ENCODE measurements at places on chromosomes 1 and 21.

DNA sequence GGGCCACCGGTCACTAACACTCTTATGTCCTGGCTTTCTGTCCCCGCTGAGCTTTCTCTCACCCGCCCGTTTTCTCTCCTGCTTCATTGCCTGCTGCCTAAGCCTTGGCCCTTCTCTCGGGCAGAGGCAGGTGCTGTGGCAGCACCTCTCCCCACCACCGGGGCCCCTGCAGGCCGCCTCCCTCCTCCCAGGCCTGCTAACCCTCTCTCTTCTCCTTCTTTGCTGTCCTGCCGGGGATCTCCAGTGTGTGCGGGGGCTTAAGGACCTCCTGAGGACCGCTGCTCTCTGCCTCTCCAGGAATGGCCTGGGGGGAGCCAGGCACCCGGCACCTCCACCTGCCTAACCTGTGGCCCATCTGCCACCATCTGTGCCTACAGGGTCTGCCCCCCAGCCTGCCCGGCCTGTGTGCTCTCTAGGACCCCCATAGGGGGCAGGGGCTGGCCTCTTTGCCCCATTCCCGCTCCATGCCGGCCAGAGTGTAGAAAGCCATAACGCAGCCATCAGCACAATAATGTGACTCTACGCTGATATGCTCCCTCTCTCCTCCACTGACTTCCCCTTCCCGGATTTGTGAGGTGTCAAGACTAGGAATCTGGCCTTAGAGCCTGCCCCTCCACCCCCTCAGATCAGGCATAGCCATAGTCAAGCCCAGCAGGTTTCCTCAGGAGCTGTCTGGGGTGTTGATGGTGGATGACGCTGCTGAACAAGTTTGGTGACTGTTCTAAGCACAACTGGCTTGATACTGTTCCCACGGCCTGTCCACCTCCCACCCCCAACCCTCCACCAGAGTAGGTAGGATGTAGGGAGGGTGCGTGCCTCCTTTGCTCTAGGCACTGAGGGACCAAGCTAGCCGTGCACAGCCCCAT is 6.1 kb upstream of the SFN start:
- DNase-seq: no peak

DNA sequence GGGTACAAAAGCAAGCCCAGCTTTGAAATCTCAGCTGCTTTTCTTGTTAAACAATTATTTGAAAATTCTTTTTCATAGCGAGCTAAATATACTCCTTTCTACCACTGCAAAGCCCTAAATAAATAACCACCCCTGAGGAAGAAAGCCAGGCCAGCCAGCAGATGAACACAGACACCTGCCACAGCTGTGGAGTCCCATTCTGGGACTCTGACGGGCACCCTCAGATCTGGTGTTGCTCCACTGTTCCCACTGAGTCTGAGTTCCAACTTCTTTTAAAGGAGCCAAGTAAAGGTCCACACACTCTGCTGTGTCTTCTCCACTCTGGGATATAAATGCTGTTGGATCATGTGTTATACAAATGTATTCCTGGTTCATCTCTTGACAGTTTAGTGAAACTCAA is 77.6 kb upstream of the COA6 start:
- no peak for DNase-seq

DNA sequence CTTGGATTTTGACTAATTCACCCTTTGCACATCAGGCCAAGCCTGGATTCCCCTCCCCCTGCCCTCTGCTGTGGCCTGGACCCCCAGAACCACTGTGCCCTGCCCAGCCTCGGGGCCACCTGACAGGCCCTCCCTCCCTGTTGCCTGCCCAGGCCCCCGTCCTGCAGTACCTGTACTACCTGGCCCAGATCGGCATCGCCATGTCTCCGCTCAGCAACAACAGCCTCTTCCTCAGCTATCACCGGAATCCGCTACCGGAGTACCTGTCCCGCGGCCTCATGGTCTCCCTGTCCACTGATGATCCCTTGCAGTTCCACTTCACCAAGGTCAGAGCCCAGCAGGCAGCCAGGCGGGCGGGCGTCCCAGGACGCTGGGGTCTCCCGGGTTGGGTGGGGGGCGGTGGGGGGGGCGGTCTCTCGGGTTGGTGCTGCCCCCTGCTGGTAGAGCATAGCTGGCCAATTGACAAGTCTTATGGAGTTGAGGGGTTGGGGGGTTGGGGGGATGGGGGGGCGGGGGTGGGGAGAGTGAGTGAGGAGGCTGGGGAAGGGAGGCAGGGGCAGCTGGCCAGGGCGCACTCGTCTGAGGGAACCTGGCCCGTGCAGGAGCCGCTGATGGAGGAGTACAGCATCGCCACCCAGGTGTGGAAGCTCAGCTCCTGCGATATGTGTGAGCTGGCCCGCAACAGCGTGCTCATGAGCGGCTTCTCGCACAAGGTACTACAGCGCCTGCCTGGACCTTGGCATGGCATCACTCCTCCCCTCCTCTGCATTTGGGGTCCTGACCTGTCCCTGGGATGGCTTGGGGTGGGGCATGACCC is 10.7 kb downstream of the AMPD2 start:
- no peak for DNase-seq

- DNase-seq: no peak
These were observed 940.6 kb downstream of the TTLL7 start for GRCh38 chr1:83058327-83058726.

- DNase-seq: no peak
These were observed 492.3 kb downstream of the MRPL39 start for GRCh38 chr21:25115021-25115420.

DNA sequence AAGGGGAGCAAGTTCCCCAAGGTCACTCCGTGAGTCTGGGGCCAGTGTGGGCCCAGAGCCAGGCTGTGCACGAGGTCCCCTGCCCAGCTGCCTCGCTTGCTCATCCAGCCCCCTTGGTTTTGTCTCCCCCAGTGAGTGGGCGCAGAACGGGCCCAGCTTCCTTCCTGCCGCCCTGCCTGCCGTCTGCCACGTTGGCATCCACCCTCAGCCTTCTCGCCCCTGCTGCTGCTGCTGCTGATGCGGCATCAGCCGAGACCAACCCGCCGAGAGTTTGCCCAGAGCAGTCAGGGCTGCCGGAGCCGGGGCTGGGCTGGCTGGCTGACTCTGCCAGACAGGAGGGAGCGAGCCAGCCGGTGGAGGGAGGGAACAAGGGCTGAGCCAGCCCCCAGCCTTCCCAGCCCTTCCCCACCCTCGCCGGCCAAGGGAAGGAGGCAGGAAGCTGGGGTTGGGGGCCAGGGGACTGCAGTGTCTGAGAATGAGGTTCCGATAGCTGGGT is 31.4 kb upstream of the WASF2 start:
- DNase-seq: peak; percentile 26

DNA sequence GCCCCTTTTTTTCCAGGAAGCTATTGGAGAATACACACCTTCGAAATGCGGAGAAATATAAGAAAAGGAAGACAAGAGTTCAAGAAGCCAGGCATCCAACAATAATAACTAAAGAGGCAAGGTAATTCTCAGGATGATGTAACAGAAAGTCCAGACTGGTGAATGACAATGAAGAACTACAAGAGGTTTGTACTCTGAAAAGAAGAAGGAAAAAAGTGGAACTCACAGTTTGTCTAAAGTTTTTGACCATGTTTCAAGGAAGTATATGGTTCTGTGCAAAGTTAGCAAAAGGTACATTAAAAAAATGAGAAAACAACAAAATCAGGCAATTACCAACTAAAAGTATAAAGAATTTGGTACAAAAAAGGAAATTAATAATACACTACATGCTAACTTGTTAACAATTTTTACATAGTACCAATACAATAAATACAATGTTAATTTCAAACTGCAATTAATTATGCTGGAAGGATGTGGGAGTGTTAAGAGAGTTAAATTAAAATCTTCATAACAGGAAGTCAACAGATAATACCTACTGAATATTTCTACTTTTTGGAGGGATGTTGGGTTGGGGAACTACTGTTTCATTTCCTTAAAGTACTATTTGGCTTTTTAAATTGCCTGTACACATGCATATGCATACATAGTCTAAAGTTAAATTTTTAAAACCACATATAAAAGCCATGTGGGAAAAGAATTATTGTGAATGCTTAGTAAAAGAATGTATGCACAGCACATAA is 12.9 kb upstream of the CD55 start:
- DNase-seq: no peak

DNA sequence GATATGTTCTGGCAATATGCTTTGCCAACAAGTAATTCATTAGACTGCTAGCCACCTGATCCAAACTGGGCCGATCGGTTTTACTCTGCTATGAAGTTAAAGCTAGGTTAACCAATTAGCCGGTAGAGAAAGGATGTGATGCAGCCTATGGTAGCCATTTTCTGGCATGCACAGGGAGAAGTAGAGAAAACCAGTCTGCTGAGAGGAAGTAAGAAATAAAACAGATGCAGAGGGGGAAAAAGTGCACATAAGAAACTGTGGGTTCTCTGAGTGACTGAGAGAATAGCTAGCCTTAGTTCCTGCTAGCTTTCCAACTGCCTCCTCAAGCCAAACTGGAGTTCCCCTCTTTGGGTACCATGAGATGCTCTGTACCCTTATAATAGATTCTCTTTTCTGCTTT is 52.8 kb downstream of the ARID4B start:
- no peak for DNase-seq

DNA sequence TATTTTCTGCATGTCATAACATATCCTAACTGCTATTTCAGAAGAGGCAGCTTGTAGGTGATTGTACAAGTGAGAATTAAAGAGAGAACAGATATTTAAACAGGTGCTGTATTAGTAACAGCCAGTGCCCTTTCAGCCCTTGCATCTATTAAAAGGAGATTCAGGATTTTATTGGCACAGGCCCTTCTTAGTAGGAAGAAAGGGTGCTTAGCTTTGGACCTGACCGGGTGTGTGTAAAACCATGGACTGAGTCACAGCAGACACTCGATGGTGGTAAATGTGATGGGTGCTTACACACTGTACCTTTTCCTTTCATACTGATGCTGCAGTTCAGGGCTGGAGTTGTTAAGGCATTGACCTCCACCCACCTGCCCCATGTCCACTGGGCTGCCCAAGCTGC is 12.7 kb upstream of the CD101 start:
- no peak for DNase-seq

DNA sequence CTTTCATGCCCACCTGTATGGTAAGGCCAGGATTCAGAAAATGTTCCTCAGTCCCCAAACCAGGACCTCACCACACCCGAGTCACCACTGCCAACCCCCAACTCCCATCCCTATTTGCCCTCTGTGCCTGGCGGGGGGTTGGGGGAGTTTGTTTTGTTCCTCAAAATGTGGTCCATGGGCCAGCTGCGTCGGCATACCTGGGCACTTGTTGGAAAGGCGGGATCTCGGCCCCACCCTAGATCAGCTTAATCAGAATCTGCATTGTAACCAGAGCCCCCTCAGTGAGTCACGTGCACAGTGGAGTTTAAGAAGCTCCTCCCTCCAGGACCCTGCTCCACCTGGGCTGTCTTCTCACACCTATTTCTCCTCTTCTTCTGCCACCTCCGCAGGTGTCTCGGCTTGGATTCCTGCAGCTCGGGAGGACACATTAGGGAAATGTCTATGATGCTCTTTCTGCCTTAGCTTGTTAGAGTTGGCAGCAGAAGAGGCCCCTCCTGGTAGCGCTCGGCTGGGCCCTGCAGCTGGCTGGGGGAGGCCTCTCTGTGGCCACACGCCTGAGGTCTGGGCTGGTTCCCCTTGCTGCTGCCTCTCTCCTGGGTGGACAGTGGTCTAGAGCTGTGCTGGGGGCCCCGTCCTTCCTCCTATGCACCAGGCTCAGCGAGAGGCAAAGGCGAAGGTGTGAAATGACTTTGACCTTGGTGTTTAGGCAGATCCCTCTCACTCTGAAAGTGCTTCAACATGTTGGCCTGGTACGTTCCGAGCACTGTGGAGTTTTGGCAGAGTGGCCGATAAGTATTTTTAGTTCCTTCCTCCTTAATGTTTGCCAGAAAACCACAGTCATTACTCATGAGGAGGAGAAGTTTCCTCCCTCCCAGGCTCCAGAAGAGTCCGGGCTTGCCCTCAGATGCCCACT is 41.8 kb upstream of the CAMTA1 start:
- no peak for DNase-seq

- no peak for DNase-seq
These were observed 52.3 kb downstream of the HMCN1 start for GRCh38 chr1:185786524-185786923.

- no peak for DNase-seq
These were observed 9.7 kb downstream of the ZMPSTE24 start for GRCh38 chr1:40267767-40268187.

GRCh38 chr21:44377201-44377921 is 23.9 kb downstream of the TRPM2 start:
- no peak for DNase-seq

- DNase-seq: peak; percentile 12
These were observed 33.3 kb upstream of the FAM3B start for GRCh38 chr21:41283211-41283818.

DNA sequence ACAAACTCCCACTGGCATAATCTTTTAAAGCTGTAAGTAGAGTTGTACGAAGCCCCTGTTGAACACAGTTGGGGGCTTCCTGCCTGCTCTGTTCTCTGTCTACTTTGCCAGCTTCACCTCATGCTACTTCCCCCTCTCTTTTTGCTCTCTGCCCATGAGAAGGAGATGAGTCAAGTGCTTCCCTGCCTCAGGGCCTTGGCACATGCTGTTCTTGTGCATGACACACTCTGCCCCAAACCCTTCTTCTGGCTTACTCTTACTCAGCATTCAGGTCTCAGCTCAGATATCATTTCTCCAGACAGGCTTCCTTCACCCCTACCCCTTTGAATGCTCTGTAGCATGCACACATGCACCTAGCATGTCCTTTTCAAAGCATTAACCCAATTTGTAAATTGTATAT is 208.8 kb downstream of the FOXD2 start:
- no peak for DNase-seq

DNA sequence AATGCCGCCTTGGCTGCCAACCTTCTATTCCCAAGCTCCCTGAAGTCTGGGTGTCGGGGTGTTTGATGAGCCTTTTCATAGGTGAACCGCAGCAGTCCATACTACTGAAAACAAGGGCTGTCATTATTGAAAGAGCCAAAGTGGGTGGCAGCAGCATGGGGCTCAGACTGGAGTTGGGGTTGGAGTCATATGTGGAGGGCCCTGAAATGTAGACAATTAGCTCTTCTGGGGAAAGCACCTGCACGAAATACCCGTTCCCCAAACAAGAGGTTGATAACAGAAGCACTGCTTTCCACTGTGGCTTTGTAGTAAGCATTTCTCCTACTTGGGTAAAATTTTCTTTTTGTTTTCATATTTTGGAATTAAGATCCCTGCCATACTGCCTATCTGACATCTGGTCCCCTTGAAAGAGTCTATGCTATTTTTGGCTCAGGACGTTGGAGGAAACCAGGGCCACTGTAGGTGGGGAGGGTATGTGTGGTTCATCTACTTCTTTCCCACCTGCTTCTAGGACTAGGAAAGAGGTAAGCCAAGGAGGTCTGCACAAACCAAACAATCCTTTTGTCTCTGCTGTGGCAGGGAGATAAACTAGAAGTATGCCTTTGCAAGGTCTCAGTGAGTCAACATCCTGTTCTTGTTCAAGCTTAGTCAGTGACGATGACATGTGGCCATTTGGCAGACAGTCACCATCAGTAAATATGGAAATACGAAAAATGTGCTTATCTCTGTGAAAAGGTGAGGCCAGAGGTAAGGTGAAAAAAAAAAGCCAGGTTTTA is 197.0 kb upstream of the UBE2U start:
- DNase-seq: no peak

GRCh38 chr1:224266915-224267856 is 62.8 kb downstream of the NVL start:
- DNase-seq: no peak

- peak; percentile 29 for DNase-seq
These were observed 18.9 kb downstream of the PGBD2 start for GRCh38 chr1:248924696-248925532.

GRCh38 chr1:43199093-43199726 is 27.1 kb downstream of the CFAP57 start:
- no peak for DNase-seq

GRCh38 chr1:201774224-201774982 is 54.6 kb upstream of the IPO9 start:
- no peak for DNase-seq

Data from stimulated activated CD8-positive, alpha-beta memory T cell treated with anti-CD3 and anti-CD28 coated beads, Interleukin-2, amount 100 ng/mL, for 1 hour (primary cell).